ENCODE measurements at places on chromosomes 3 and 15. TPM values are rescaled to one million over a fixed set of nuclear protein-coding genes. Genes with fewer than 3 reads are reported as not detected.

The SPSB4 gene
- not detected for polyA plus RNA-seq

The CLDN16 gene
- not detected for polyA plus RNA-seq

The CRABP1 gene
- not detected for polyA plus RNA-seq

The CTXND1 gene
- not detected for polyA plus RNA-seq

The RHOV gene
- polyA plus RNA-seq = not detected

The EPHA3 gene
- polyA plus RNA-seq = not detected

The IL5RA gene
- polyA plus RNA-seq = 1.0 TPM

The DUOX1 gene
- polyA plus RNA-seq = 0.32 TPM

The ACAN gene
- polyA plus RNA-seq = not detected

DNA sequence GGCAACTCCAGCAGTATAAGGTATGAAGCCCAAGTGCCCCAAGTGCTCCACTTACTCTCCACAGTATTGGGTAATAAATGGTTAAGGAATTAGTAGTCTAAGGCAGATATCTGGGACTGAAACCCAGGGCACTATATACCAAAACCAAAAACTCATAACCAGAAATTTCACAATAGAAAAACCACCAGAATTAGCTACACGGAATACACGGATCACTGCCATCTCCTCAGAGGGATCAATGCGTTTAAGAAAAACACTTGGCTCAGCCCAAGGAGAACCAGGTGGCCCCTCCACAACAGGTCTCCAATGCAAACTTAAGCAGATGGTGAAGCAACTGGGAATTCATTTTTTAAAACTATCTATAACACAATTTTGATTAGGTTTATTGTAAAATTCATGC, 83.6 kb downstream of the FAIM start:
- peaks cover under 1% of the 10 kb centered on the region for H3K27me3 ChIP-seq
- H3K4me1 ChIP-seq = peaks cover 20% of the 10 kb centered on the region
- no peak overlapping the region for H3K27ac ChIP-seq
- no peak for DNase-seq
- H3K36me3 ChIP-seq = peaks cover 3% of the 10 kb centered on the region
- H3K4me3 ChIP-seq = no peak overlapping the region

GRCh38 chr3:155736381-155736780, 8.5 kb downstream of the PLCH1 start:
- H3K4me1 ChIP-seq = no peaks in the 10 kb centered on the region
- H3K4me3 ChIP-seq = no peak overlapping the region
- H3K27ac ChIP-seq = no peak overlapping the region

GRCh38 chr3:129005526-129006303, 4.6 kb downstream of the EFCC1 start:
- no peaks in the 10 kb centered on the region for H3K36me3 ChIP-seq
- peaks cover 9% of the 10 kb centered on the region for H3K27me3 ChIP-seq
- peak overlapping the region; percentile 33 for H3K27ac ChIP-seq

DNA sequence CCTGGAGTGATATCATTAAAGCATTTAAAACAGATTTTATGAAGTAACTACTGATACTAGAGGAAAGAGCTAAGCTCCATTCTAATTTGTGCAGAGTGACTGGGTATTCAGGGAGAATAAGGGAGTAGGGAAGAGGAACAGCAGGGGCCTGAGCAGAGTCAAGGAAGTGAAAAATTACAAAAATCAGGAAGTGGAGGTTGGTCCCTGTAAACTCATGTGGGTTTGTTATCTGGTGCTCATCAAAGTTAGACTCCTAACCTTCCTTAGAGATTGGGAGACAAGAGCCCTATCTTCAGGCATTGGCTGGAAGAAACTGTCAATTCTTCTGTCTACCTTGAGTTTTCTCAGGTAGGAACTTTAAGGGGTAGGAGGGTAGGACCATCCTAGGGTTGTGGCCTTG, 82.5 kb downstream of the NEK11 start:
- peaks cover 1% of the 10 kb centered on the region for H3K27me3 ChIP-seq
- no peaks in the 10 kb centered on the region for H3K36me3 ChIP-seq
- H3K27ac ChIP-seq = no peak overlapping the region
- no peaks in the 10 kb centered on the region for H3K4me1 ChIP-seq
- H3K4me3 ChIP-seq = no peak overlapping the region

GRCh38 chr3:182364723-182365650, 428.3 kb upstream of the ATP11B start:
- no peaks in the 10 kb centered on the region for H3K4me1 ChIP-seq
- no peak overlapping the region for H3K4me3 ChIP-seq
- no peak overlapping the region for H3K27ac ChIP-seq
- no peaks in the 10 kb centered on the region for H3K36me3 ChIP-seq
- H3K27me3 ChIP-seq = peaks cover 2% of the 10 kb centered on the region

GRCh38 chr3:77281721-77282120, 241.8 kb downstream of the ROBO2 start:
- H3K36me3 ChIP-seq = no peaks in the 10 kb centered on the region
- H3K4me1 ChIP-seq = no peaks in the 10 kb centered on the region
- no peak overlapping the region for H3K27ac ChIP-seq
- no peaks in the 10 kb centered on the region for H3K27me3 ChIP-seq
- no peak for DNase-seq

DNA sequence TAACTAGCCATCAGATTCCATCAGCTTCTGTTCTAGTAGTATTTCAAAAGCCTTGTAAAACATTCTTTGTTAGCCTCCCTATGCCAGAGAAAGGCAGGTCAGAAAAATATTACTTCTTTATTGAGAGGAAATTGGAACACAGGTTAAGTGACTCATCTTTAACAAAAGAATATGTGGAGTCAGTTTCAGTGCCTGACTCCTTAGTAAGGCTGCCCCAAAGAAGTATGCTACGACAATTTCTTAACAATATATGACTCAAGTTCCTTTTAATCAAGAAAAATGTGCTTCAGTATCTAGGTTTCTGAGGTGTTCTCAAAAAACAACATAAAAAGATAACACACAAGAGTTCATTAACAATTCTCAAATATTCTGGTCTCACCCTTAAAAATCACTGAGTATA, 139.2 kb downstream of the VPS13C start:
- peaks cover 2% of the 10 kb centered on the region for H3K27me3 ChIP-seq
- DNase-seq = no peak
- H3K4me3 ChIP-seq = no peak overlapping the region

DNA sequence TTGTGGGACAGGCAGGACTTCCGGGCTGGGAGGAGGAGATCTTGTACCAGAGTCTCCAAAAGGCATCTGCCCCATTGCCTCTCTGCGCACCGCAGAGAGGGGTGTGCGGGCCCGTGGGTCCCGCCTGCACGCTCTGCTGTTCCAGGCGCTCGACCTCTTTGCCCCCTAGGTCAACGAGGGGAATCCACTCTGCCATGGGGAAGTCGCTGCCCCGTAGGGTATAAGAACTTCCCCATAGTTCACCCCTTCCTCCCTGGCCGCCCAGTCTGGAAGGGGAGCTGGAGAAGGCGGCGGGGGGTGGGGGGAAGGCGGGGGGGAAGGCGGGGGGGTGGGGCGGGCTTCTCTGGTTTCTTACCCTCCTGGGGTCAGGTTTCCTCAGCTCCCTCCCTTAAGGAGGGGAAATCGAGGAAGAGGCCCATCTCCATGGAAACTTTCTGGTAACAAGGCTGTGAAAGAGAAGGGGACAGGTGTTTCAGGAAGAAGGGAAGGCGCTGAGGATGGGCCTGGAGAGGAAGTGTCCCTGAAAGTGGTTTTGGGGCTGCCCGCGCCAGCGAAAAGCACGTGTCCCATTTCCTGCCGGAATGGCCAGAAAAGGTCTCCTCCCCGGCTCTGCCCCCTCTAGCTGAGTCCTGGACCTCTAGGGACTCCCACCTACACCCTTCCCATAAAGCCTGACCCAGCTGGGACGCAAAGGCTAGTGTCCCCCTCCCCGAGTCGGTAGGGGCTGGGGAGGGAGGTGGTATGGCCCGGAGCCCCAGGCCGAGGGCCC, 27.5 kb downstream of the NR1I2 start:
- peaks cover 14% of the 10 kb centered on the region for H3K4me1 ChIP-seq
- H3K27me3 ChIP-seq = peaks cover 3% of the 10 kb centered on the region
- no peaks in the 10 kb centered on the region for H3K36me3 ChIP-seq
- peak; percentile 2 for DNase-seq
- peak overlapping the region; percentile 93 for H3K4me3 ChIP-seq

DNA sequence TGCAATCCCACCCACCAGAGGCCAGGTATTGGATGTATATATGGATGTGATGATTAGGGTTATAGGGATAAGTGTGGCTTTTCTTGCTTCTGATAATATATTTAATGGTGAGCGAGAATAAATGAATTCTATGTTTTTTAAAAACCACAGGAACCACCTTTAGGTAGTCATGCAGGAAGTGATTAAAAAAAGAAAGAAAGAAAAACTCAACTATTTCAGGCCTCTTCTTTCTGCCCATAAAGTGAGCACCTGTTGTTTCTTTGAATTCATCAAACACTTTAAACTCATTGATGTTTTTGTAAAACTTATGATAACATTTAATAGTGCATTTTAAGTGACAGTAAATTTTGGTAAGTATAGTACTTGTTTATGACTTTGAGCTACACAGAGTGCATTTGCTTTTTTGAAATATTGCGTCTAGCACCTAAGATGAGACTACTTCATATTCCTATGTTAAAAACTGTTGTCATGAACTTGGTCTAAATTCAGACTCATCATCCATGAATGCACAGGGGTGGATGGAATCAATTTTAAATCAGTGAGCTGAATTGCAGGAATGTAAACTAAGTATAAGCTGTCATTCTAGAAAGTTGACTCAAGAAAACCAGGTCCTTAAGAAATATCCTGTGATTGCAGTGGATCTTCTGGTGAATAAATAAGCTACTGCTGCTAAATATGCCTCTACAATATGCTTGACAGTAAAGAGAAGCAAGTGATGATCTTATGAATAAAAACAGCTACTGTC, 764.4 kb upstream of the NECTIN3 start:
- no peaks in the 10 kb centered on the region for H3K36me3 ChIP-seq
- H3K4me3 ChIP-seq = no peak overlapping the region
- no peak overlapping the region for H3K27ac ChIP-seq
- H3K27me3 ChIP-seq = peaks cover 3% of the 10 kb centered on the region
- H3K4me1 ChIP-seq = no peaks in the 10 kb centered on the region
- no peak for DNase-seq

- no peak within 1 kb of the TSS for H3K27ac ChIP-seq
- DNase-seq = peak; percentile 0
- H3K27me3 ChIP-seq = peaks cover 28% of the 10 kb centered on the region
- H3K4me3 ChIP-seq = peak within 1 kb of the TSS; percentile 61
- peaks cover 12% of the 10 kb centered on the region for H3K4me1 ChIP-seq
- H3K36me3 ChIP-seq = peaks cover 7% of the 10 kb centered on the region
Observed at GRCh38 chr3:42979044-42979972, at the start of gene GASK1A. Gene GASK1A, plus strand, starts transcription at chr3:42979311. Its CDS starts 332 bp downstream, at chr3:42979643.

DNA sequence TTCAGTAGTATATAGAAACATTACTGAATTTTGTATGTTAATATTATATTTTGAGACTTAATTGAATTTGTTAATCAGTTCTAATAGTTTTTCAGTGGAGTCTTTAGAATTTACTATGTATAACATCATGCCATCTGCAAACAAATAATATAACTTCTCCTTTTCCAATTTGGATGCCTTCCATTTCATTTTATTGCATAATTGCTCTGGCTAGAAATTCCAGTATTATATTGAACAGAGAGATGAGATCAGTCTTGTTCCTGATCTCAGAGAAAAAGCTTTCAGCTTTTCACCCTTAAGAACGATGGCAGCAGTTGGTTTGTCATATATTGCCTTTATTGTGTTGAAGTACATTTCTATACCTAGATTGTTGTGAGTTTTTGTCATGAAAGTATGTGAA, 40.4 kb downstream of the OR4F15 start:
- H3K27me3 ChIP-seq = peaks cover 4% of the 10 kb centered on the region
- H3K27ac ChIP-seq = no peak overlapping the region
- H3K4me1 ChIP-seq = no peaks in the 10 kb centered on the region
- H3K36me3 ChIP-seq = no peaks in the 10 kb centered on the region

- no peak for DNase-seq
- peaks cover 97% of the 10 kb centered on the region for H3K4me1 ChIP-seq
Observed at GRCh38 chr3:4755566-4755965, 223.7 kb upstream of the BHLHE40 start.

GRCh38 chr3:99856437-99857220, 39.0 kb downstream of the CMSS1 start:
- H3K4me3 ChIP-seq = no peak overlapping the region
- H3K27ac ChIP-seq = no peak overlapping the region
- no peaks in the 10 kb centered on the region for H3K4me1 ChIP-seq
- no peak for DNase-seq

- no peak overlapping the region for H3K27ac ChIP-seq
- DNase-seq = no peak
- H3K27me3 ChIP-seq = no peaks in the 10 kb centered on the region
- H3K4me3 ChIP-seq = no peak overlapping the region
Observed at GRCh38 chr3:100096866-100097265, 17.4 kb downstream of the FILIP1L start.

GRCh38 chr3:12953201-12953995, 112.0 kb upstream of the RPL32 start:
- H3K36me3 ChIP-seq = no peaks in the 10 kb centered on the region
- H3K4me1 ChIP-seq = peaks cover 79% of the 10 kb centered on the region
- no peak overlapping the region for H3K27ac ChIP-seq
- peaks cover 1% of the 10 kb centered on the region for H3K27me3 ChIP-seq
- H3K4me3 ChIP-seq = no peak overlapping the region
